ENCODE measurements at places on chromosomes 1 and 21.

DNA sequence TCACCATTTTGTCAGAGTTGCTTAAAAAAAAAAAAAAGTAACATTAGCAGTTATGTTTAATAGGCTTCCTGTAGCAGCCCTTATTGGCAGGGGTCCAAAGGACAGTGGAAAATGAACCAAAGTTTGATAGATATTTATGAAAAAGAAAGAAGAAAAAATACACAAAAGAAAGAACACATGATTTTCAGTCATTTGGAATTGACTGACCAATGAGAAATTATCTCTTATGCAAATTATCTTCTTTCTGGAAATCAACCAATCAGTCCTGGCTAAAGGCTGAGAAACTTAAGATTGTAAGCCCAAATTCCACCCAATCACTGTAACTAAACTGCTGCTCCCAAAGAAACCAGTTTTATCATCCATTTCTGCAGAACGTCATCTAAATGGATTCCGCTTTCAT, 282.4 kb downstream of the TM2D1 start:
- DNase-seq, result no peak

GRCh38 chr1:221264848-221265247, 385.6 kb downstream of the HLX start:
- no peak for DNase-seq

DNA sequence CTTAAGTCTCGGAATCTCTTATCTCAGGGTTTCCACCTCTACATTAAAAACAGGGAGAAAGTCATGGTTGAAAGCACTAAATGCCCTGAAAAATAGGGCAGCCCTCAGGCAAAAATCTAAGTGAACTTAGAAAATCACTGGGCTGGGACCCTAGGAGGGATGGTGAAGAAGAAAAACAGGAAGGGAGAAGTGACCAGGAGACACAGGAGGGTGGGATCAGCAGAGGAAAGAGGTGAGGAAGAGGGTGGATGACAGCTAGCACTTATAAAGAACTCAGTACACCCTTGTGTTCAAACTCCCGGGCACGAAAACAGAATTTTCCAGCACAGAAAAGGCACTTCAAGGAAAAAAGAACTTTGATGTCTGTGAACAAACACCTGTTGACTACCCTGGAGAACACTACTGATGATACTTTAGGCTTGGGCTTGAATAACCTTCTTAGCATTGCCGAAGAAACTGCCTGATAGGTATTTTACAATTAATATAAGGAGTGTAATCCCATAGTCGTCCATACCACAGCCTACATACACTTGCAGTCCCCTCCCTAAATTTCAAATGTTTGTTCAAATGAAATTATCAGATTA, 2.0 kb downstream of the CHML start:
- DNase-seq, result no peak

GRCh38 chr1:220221269-220221668, 51.0 kb downstream of the RAB3GAP2 start:
- DNase-seq, result no peak

DNA sequence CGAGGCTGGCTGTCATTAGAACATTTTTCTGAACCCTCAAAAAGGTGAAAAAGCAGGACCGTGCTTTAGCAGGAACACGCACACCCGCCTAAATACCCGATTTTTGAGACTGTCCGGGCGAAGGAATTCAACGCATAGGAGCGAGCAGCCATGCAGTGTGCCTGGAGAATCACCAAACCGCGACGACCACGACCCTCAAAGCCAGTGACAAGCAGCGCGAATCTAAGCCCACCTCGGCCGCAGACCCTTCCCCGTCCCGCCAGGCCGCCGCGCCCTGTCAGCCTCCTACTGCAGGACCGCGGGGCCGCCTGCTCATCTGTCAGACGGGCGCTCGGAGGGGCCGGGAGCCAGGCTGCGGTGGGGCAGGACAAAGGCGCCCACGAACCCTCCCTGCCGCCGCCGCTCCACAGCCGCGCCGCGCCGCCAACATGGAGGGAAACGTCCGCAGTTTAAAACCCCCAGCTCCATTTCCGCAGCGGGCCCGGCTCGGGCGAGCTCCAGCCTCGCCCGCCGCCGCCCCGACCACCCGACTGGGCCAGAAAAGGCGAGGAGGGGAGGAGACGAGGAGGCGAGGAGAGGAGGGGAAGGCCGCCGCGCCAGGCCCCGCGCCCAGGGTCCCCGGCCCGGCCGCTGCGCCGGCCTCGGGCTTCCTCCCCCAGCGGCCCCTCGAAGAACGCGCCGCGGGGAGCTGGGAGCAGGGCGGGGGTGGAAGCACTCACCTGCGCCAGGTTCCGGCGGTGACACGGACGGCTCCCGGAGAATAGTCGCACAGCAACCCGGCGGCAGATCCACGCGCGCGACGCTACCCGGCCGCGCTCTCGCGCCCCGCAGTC, at the start of gene LBR:
LBR (minus strand) TSS at position 804 of the 833 bp plus-strand sequence. CDS start 3,963 bp downstream, outside the sequence.
- DNase-seq, result no peak
